ENCODE measurements at places on chromosomes 4 and X.

GRCh38 chrX:148043271-148043855 is 62.2 kb downstream of the FMR1NB start:
- no peak for DNase-seq
- H3K4me3 ChIP-seq = no peak overlapping the region
- no peaks in the 10 kb centered on the region for H3K27me3 ChIP-seq
- no peaks in the 10 kb centered on the region for H3K4me1 ChIP-seq
- H3K27ac ChIP-seq = no peak overlapping the region

DNA sequence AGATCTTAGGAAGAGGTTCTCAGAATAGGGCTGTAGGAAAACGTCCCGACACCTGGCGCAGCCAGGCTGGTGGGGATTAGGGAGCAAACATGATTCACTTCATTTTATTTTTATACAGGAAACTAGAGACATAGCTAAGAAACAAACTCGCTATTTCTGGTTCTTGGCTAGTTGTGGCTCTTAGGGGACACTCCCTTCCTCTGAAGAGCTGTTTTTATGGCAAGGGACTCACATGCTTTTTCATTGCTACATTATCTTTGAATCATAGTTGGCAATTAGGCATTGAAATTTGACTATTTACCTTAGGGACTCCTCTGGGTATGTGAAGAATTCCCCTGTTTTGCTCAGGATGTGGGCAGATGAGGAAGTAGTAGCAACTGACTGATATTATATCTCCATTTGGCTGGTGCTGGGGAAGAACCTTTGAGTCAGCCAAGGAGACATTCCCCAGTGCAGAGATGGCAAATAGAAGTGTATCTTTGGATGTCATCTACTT is 174.5 kb downstream of the SMIM20 start:
- no peaks in the 10 kb centered on the region for H3K36me3 ChIP-seq
- no peak overlapping the region for H3K4me3 ChIP-seq
- H3K27me3 ChIP-seq = no peaks in the 10 kb centered on the region
- H3K4me1 ChIP-seq = peaks cover 32% of the 10 kb centered on the region
- peak overlapping the region; percentile 71 for H3K27ac ChIP-seq

DNA sequence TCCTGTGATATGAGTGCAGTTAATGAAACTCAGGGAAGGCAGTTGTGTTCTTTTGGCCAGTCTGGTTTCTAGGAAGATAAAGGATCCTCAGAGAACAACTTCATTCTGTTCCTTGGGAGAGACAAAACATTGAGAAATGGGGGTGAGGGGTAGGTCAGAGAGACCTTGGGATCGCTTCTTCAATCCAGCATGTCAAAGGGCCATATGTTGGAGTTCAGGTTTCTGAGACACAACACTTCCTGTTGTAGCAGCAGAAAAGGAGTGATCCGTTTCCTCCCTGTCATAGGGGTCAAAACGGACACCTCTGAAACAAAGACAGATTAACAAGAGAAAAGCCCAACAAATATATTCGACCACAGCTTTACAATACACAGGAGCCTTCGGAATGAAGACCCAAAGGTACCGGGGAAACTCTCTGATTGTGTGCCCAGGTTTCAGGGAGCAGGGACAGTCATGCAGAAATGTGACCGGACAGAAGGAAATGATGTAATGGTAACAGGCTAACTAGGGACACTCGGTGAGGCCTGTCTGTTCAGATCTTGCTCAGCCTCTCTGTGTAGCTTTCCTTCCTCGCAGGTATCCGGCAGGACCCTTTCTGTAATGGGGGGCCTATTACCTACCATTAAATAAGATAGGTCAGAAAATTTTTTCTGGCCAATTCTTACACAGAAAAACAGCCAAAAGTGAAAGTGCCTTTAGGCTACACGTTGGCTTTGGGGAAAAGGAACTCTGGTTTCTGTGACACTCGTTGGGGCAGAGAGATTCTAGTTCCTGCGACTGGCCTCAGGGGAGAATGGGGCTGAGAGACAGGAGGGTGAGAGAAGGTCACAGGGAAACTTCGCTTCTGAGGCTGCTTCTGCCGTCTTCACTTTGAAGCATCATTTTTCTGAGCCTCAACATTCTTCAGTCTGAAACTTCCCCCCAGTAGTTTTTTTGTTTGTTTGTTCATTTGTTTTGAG is 103.3 kb upstream of the TLR3 start:
- peak overlapping the region; percentile 35 for H3K27ac ChIP-seq
- H3K27me3 ChIP-seq = no peaks in the 10 kb centered on the region
- H3K4me3 ChIP-seq = no peak overlapping the region
- DNase-seq = no peak
- no peaks in the 10 kb centered on the region for H3K36me3 ChIP-seq

- no peak overlapping the region for H3K4me3 ChIP-seq
- no peak overlapping the region for H3K27ac ChIP-seq
- no peaks in the 10 kb centered on the region for H3K4me1 ChIP-seq
- no peaks in the 10 kb centered on the region for H3K27me3 ChIP-seq
Measured at GRCh38 chr4:35966566-35966965, 277.7 kb downstream of the ARAP2 start.

DNA sequence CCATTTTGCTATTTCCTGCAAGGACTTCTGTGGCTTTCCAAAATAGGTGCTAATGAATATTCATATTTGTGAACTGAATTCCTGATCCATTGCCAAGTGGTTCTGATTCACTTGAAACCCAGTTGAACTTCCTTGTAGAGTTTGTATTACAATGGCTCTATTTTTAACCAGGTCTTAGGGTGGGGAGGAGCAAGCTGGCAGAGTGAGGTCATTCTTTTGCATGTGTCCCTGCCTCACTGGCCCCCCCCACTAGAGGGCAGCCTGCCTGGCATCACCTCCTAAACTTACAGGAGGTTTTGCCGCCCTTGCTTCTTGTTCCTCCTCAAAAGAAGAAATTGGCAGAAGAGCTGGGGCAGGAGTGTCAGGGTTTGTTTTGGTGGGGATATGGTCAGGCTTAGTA is 10.5 kb downstream of the PTTG2 start:
- peaks cover 9% of the 10 kb centered on the region for H3K4me1 ChIP-seq
- peak; percentile 5 for DNase-seq
- peak overlapping the region; percentile 60 for H3K27ac ChIP-seq
- H3K27me3 ChIP-seq = no peaks in the 10 kb centered on the region
- no peaks in the 10 kb centered on the region for H3K36me3 ChIP-seq
- no peak overlapping the region for H3K4me3 ChIP-seq

GRCh38 chrX:141221611-141222010 is 20.7 kb downstream of the SPANXC start:
- no peak overlapping the region for H3K4me3 ChIP-seq
- no peaks in the 10 kb centered on the region for H3K36me3 ChIP-seq
- no peak for DNase-seq
- H3K27me3 ChIP-seq = no peaks in the 10 kb centered on the region
- H3K27ac ChIP-seq = no peak overlapping the region
- H3K4me1 ChIP-seq = no peaks in the 10 kb centered on the region

DNA sequence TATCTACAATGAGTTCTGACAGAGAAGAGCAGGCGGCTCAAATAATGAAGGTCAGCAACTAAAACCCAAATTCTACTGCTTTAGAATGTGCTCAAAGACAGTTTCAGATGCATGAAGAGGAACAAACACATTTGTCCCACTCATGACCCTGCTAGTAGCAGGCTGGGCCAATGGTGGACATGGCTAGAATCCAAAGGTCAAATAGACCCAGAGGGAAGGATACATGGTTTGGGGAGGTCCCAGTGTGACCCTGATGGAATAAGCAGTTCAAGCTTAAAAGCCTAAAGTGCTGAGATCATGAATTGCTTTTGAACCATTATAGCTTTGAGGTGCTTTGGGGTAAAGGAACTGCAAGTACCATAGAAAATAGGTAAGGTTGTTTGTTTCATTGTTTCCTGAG is 450.7 kb downstream of the MID1IP1 start:
- no peak overlapping the region for H3K4me3 ChIP-seq
- H3K27me3 ChIP-seq = no peaks in the 10 kb centered on the region
- DNase-seq = no peak
- H3K36me3 ChIP-seq = no peaks in the 10 kb centered on the region
- H3K4me1 ChIP-seq = no peaks in the 10 kb centered on the region
- no peak overlapping the region for H3K27ac ChIP-seq

DNA sequence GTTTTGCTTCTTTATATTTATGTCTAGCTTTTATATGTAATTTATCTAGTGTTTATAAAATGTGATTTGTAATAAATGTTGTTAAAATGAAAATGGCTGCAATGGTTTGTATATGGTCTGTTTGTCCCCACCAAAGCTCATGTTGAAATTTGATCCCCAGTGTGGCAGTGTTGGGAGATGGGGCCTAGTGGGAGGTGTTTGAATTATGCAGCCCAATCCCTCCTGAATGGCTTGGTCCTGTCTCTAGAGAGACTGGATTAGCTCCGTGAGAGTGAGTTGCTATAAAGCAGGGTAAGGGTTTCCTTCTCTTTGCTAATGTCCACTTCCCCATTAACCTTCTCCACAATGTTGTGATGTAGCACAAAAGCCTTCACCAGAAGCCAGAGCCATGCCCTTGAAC is 30.0 kb upstream of the JADE3 start:
- H3K4me3 ChIP-seq = no peak overlapping the region
- H3K4me1 ChIP-seq = no peaks in the 10 kb centered on the region
- DNase-seq = no peak
- no peak overlapping the region for H3K27ac ChIP-seq
- H3K27me3 ChIP-seq = no peaks in the 10 kb centered on the region

- no peaks in the 10 kb centered on the region for H3K27me3 ChIP-seq
- no peak overlapping the region for H3K4me3 ChIP-seq
- H3K36me3 ChIP-seq = no peaks in the 10 kb centered on the region
- H3K27ac ChIP-seq = no peak overlapping the region
- H3K4me1 ChIP-seq = no peaks in the 10 kb centered on the region
Measured at GRCh38 chr4:187321711-187322110, 598.1 kb upstream of the FAT1 start.

GRCh38 chr4:138241281-138242075 is 671 bp downstream of the SLC7A11 start:
- no peaks in the 10 kb centered on the region for H3K27me3 ChIP-seq
- H3K36me3 ChIP-seq = no peaks in the 10 kb centered on the region
- no peak for DNase-seq
- H3K27ac ChIP-seq = peak overlapping the region; percentile 42

GRCh38 chr4:95285797-95286196 is 263.0 kb downstream of the UNC5C start:
- no peak for DNase-seq
- no peaks in the 10 kb centered on the region for H3K4me1 ChIP-seq
- no peak overlapping the region for H3K27ac ChIP-seq
- no peaks in the 10 kb centered on the region for H3K27me3 ChIP-seq
- no peak overlapping the region for H3K4me3 ChIP-seq

- no peak overlapping the region for H3K27ac ChIP-seq
- no peak overlapping the region for H3K4me3 ChIP-seq
- no peaks in the 10 kb centered on the region for H3K4me1 ChIP-seq
- no peak for DNase-seq
Measured at GRCh38 chr4:188971125-188971524, 831.9 kb downstream of the TRIML1 start.

DNA sequence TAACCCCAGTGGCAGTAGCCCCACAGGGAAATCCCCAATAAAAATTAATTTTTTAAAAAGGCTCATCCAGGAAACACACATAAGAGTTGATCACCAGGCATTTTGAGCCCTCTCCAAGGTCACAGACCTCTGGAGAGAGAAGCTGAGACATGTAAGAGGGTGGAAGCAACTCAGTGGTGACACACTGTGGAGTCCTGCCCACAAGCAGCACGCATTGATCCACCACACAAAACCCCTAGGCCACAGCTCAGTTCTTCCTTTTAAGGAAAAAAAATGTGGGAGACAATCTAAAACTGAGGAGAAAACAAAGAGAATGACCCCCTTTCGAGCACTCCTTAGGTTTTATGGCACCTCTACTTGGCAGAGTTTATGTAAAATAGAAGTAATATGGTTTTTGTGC is 71.7 kb upstream of the S100G start:
- no peak overlapping the region for H3K27ac ChIP-seq
- H3K4me3 ChIP-seq = no peak overlapping the region
- H3K27me3 ChIP-seq = no peaks in the 10 kb centered on the region
- no peak for DNase-seq
- no peaks in the 10 kb centered on the region for H3K36me3 ChIP-seq
- no peaks in the 10 kb centered on the region for H3K4me1 ChIP-seq

- H3K4me3 ChIP-seq = no peak overlapping the region
- H3K36me3 ChIP-seq = no peaks in the 10 kb centered on the region
- no peak overlapping the region for H3K27ac ChIP-seq
- no peak for DNase-seq
- H3K4me1 ChIP-seq = peaks cover 6% of the 10 kb centered on the region
Measured at GRCh38 chrX:129759576-129760061, 20.1 kb upstream of the SASH3 start.

DNA sequence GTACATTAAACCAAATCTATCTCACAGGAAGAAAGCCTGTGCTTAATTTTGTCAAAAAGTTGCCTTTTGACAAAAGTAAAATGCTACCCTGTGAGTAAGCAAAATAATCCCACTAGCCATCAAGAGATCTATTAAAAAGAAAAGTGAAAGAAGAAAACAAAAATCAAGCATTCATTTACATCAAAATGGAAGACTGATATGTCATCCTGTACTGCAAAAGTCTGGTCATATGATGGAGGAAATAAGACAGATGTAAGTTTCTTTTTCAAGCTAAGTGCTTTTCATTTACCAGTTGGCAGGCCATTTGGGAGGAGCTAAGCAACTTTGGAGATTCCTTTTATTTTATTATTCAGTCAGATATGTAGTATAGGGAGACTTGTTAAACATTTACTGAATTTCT is 387.4 kb downstream of the SPOCK3 start:
- H3K27ac ChIP-seq = no peak overlapping the region
- DNase-seq = no peak
- no peaks in the 10 kb centered on the region for H3K36me3 ChIP-seq
- H3K4me1 ChIP-seq = no peaks in the 10 kb centered on the region
- no peaks in the 10 kb centered on the region for H3K27me3 ChIP-seq

- H3K4me1 ChIP-seq = no peaks in the 10 kb centered on the region
- no peaks in the 10 kb centered on the region for H3K27me3 ChIP-seq
- no peak overlapping the region for H3K27ac ChIP-seq
- H3K36me3 ChIP-seq = no peaks in the 10 kb centered on the region
- no peak for DNase-seq
Measured at GRCh38 chr4:99219479-99219878, 433 bp upstream of the ADH6 start.

DNA sequence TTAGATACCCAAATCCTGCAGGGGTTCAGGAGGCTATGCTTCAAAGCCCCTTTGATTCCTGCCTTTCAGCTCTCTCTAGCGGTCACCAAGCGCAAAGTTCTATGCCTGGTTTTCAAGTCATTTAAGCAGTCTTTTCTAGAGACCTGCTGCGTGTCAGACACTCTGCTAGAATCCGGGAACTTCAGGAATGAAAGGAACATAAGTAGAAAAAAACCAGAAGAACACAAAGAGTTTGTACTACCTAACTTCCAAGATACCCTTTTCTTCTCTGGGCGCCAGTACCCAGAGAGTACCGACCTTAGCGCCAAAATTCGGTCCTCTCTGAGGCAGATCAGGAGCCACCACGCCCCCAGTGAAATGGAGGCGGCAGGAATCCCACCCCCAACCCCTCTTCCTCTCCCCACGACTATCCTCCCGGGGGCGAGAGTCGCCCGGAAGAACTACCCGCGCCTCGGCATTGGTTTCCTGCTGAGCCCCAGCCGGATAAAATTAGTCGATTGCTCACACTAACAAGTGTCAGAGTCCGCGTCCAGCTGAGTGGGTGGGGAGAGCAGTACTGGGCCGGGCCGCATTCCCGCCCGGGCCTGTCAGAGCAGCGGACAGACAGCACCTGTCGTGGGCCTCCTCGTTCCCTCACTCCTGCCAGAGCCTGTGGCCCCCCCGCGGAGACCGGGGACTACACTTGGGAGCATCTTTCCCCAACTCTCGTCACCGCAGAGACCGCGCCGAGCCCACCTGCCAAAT is 78.8 kb downstream of the RLIM start:
- peak overlapping the region; percentile 66 for H3K4me3 ChIP-seq
- no peaks in the 10 kb centered on the region for H3K27me3 ChIP-seq
- H3K27ac ChIP-seq = peak overlapping the region; percentile 78
- no peaks in the 10 kb centered on the region for H3K36me3 ChIP-seq
- no peaks in the 10 kb centered on the region for H3K4me1 ChIP-seq
- DNase-seq = no peak

Measured in esophagus squamous epithelium (tissue), 5 donors.